ENCODE measurements at places on chromosomes 1 and 21.

- DNase-seq, result no peak
Observed at GRCh38 chr1:246734866-246735265, 10.7 kb downstream of the SCCPDH start.

GRCh38 chr1:166695115-166695514, 144.2 kb upstream of the POGK start:
- peak; percentile 9 for DNase-seq

DNA sequence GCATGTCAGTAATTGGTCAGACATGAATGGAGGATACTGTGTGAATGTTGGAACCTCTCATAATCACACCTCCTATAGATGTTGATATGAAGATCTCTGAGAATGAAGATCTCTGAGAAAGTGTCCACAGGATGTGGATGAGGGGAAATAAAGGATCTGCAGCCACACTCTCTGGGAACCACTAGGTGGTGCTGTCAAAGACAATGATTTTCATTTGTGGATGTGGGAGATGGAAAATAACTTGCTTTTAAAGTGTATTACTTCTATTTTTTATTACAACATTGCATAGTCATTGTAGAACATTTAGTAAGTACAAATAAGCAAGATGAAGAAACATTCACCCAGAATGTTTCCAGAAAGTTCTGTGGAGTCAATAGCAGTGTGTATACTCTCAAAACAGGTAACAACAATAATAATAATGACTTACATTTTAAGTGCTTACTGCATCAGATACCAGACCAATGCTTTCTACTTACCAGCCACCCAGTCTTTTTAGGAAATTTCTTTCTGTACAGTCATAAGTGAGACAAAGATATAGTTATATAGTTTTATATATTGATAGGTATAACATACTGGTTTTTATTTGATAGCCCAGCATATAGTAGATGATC, 128.2 kb downstream of the ATG4C start:
- DNase-seq, result no peak

GRCh38 chr1:86712088-86712860, 7.9 kb downstream of the SH3GLB1 start:
- DNase-seq, result no peak

Measured in hematopoietic multipotent progenitor cell treated with erythropoietin and hydrocortisone succinate and interleukin-3 and kit ligand, for 17 days (in vitro differentiated cells).